KBM-7 (cell line): ENCODE measurements at places on chromosomes 3 and 15.

GRCh38 chr15:42796955-42797782, 60.2 kb upstream of the CDAN1 start:
- DNase-seq, result no peak

- no peak for DNase-seq
These were observed 61.1 kb upstream of the UNC13C start for GRCh38 chr15:53917109-53917508.

DNA sequence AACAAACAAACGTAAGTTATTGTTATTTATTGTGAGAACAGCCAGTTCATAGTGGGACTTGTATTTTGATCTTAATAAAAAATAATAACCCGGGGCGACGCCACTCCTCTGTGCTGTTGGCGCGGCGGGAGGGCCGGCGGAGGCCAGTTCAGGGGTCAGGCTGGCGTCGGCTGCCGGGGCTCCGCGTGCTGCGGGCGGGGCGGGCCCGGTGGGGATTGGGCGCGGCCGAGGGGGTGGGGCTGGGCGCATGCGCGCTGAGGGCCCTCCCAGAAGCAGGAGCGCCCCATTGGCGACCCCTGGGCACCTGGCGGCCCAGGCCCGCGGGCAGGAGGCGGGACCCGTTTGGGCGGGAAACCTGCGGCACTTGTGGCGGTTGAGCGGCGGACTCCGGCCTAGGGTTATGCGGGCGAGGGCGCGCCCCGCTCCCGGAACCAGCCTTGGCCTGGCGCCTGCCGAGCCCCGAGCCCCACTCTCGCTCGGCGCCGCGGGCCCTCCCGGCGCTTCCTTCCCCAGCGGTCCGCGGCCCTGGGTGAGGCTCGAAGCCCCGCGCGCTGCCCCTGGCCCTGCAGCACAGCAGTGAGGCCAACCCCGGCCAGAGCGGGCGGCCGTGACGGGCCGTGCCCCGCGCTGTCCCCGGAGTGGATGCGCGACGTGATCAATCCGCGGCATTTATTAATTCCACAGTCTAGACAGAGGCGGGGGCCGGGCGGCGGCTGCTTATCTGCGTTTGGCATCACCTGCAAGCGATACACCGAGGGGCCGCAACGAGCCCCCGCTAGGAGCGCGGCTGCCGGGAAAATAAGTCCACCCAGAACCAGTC, 6.0 kb downstream of the ISL2 start:
- no peak for DNase-seq

DNA sequence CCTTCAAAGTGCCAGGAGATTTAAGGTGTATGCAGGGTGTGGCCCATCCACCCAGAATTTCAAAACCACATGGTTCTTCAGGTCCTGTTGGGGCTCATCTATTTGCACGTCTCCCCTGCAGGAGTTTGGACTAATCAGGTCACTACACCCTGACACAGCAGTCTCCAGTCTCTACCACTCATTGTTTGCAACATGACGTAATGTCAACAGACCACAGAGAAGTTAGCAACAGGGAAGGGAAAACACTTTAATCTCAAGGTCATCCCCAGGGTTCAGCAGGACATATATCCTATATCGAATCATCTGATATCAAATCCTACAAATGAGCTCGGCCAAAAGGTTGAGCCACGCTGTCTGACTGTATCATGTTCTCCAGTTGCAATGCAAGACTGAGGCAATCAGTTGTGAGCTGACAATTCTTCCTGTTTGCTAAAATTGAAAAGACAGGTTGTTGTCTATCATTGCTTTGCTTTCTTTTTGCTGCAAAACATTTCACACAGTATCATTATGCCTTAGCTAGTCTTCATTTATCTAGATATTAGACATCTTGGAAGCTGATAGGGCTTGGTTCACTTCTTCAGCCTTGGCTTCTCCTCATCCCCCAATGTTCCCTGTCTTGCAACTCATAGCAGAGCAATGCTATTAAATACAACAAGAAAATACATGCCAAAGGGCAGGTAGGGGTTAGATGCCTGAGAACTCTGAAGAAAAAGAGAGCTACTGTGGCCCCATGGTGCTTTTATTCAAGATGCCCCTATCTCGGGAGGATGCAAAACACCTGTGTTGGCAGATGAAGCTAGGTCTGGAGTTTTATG, 13.4 kb upstream of the LEKR1 start:
- no peak for DNase-seq

DNA sequence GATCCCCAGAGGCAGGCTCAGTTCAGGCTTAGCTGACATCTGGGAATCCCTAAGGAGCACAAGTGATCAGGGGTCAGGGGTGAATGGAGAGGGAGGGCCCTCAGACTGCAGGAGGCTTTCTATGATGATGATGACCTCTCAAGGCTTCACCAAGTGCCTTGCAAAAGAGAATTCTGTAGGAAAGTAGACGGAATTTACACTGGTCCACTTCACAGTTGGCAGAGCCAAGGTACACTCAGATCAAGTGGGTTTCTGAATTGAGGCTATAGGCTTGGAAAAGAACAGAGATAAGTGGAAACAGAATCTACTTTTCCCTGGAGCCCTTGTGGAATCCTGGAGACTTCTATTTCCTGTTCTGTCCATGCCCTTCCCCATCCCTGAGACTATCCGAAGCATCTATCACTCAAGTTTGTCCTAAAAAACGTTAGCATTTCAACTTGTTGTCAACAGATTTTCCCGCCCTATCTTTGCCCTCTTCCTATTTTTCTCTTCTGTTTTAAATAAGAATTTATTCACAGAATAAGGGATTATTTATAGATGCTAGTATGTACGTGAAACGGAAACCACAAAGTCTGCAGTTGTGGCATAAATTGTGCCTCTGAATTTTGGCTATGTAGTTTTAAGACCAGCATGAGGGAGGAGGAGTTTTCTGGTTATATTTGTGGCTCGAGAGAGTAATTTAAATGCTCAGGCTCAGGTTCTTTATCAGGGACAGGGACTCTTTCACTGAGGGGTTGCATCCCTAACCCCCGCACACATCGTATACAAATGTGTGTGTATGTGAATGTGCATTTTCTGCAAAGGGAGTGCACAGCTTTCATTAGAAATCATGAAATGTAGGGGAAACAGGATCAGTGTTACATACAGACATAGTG, 12.8 kb downstream of the GCSAM start:
- peak; percentile 41 for DNase-seq

DNA sequence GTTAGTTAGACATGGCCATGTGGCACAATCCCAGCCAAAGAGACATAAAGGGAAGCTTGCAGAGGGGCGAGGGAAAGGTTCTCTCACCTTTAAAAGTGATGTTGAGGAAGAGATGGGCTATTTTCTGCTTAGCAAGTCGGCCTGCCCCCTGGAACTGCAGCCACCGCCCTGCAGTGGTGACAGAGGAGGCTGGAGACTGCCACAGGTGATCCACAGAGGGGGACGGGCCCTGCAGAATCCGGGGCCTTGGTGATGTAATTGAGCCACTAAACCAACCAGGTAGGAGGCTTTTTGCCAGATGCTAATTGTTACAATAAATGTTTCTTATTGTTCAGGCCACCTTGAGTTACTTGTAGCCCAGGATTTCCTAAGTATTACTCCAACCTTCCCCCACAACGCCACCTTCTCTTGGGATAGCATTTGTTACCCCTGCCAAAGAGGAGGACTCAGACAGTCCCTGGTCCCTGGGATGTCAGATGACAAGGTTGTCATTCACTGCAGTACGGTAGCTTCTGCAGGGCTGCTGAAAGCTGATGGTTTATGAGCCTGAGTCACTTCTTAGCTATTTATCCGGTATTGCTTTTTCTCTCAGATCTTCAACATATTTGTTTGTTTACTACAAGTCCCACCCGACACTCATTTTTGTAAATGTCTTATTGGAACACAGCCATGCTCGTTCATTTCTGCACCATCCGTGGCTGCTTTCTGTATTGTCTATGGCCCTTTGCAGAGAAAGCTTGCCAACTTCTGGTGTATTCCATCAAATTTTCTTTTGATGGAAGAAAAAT, 63.3 kb upstream of the SEC61A1 start:
- no peak for DNase-seq
